ENCODE measurements at places on chromosomes 3 and 15. TPM values are rescaled to one million over a fixed set of nuclear protein-coding genes. Genes with fewer than 3 reads are reported as not detected.

TM6SF1 gene
- total RNA-seq = 6.5 TPM

- no peak for DNase-seq
Measured at GRCh38 chr3:51394541-51394940, 3.5 kb downstream of the RBM15B start.

DNA sequence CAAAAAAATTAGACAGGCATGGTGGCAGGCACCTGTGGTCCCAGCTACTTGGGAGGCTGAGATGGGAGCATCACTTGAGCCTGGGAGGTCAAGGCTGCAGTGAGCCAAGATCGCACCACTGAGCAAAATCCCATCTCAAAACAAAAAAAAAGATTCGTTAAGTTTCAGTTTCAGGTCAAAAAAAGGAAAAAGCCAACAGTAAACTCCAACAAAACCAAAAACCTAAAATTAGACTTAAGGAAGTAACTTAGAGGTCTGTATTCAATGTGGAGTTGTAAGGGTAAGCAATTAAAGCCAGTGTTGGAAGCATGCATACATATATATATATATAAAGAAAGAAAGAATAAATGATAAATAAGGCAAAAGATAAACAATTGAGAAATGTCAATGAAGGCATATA lies 11.8 kb downstream of the KPNA1 start:
- no peak for DNase-seq

OR5H1 gene
- not detected for total RNA-seq

GABRG3 gene
- not detected for total RNA-seq

TGM4 gene
- not detected for total RNA-seq

GRCh38 chr3:83093222-83093572 lies 1331.8 kb upstream of the GBE1 start:
- DNase-seq = no peak

GRCh38 chr3:144296808-144297207 lies 325.2 kb downstream of the DIPK2A start:
- no peak for DNase-seq

- no peak for DNase-seq
Measured at GRCh38 chr3:194072097-194072428, 63.9 kb upstream of the HES1 start.

DNA sequence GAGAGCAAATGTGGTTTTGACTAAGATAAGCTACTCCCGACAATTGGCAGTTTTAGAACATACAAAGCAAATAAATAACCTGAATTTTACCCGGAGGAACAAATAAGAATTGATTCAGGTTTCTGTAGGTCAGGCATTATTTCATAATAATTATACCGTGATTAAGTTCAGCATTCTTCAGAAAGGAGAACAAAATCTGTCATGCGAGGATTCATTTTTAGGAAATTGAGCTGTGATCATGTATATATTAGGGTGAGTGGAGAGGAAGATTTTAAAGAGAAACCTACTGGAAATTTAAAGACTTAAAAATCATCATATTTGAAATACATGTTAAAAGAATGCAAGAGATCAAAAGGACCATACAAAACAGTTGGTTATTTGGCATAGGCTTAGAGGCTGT lies 20.5 kb downstream of the ZNF609 start:
- DNase-seq = no peak

- DNase-seq = no peak
Measured at GRCh38 chr3:16266714-16267113, 1.7 kb downstream of the OXNAD1 start.

DNA sequence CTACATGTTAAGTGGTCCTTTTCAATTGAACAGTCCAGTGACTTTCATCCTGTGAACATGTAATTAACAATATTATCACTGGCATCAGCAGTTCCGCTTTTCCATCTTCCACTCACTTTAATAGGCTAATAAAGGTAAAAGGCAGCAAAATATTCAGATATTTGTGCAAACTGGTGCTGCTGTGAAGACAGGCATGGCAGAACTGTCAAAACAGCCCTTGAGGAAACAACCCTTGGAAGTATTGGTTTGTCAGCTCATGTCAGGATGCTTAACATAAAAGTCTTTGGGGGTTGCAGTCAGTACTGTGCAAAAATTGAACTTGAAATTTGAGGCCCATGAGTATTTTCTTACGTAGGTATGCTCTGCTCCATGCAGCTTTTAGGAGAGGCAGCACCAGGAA lies 72.0 kb upstream of the CMTM7 start:
- no peak for DNase-seq

DNA sequence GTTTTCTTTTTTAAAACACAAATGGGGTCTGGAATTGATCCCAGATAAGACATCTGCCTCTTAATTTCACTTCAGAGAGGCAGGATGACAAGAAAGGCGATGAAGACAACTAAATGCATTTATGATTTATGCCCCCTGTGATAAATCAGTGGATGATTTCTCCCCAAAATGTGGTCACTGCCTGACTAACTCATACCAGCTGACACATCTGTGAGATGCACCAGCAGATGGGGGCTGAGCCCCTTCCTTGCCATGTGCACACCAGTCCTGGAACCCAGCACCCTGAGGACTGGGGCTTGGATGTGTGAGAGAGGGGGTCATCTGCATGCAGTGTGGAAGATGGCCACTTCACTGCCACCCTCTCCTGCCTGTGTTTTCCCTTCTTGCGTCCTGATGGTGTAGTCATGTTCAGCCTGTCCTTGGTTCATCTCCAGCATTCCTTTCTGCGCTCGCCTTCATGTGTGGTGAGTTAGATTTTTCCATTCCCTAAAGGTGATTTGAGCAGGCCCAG lies 264.3 kb downstream of the LRTM1 start:
- DNase-seq = no peak

CCDC39 gene
- total RNA-seq = not detected

HDGFL3 gene
- 36.7 TPM for total RNA-seq

IGDCC3 gene
- 0.10 TPM for total RNA-seq

INKA1 gene
- total RNA-seq = 1.7 TPM

DNA sequence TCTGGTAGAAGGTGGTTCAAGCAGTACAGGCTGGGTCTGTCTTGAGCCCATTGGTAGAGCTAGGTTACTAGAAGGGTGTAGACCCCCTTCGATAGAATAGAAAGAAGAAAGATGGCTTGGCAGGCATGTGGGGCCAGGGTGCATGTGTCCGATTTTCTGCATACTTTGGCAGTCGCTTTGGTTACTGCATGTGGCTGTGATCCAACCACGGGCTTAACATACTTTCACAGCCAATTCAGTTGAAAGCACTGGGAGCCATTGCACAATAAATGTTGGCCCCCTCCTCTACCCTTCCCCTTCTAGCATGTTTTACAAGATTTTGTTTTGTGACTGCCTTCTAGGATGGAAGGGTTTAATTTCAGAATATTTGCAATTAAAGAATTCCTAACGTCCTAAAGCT lies 7.2 kb downstream of the ARID3B start:
- no peak for DNase-seq

CRYBG3 gene
- 20.4 TPM for total RNA-seq

DNA sequence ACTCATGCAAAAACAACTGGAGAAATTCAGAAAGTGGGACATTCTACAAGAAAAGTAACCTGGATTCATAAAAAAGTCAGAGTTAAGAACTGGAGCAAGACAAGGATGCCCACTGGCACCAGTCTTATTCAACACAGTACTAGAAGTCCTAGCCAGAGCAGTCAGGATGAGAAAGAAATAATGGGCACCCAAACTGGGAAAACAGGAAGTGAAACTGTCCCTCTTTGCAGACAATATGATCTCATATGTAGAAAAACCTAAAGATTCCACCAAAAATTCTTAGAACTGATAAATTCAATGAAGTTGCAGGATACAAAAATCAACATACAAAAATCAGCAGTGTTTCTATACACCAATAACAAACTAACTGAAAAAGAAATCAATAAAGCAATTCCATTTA lies 37.4 kb downstream of the TXNRD3 start:
- DNase-seq = no peak

NR2E3 gene
- total RNA-seq = not detected

DNA sequence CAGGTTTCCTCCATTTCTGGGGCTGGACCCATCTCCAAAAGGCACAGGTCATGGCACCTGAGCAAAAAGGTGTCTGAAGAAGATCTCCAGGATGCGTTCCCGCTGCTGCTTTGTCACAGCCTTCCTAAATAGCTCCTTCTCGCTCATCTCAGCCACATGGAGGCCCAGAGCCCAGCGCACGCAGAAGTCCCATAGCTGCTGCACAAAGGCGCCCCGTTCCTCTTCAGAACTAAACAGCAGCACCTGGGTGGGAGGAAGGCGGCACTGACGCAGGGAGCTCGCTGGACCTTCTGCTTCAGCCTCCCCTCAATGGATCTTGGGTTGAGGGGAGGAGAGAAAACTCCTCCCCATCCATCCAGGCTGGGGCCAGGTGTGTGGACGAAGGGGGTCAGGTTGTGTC lies 8.4 kb downstream of the DUOX2 start:
- no peak for DNase-seq

- DNase-seq = no peak
Measured at GRCh38 chr3:189158034-189158433, 13.7 kb upstream of the TPRG1 start.

Data from left ventricle myocardium superior (tissue), 1 donor.